ENCODE measurements at places on chromosomes 5 and 9.

DNA sequence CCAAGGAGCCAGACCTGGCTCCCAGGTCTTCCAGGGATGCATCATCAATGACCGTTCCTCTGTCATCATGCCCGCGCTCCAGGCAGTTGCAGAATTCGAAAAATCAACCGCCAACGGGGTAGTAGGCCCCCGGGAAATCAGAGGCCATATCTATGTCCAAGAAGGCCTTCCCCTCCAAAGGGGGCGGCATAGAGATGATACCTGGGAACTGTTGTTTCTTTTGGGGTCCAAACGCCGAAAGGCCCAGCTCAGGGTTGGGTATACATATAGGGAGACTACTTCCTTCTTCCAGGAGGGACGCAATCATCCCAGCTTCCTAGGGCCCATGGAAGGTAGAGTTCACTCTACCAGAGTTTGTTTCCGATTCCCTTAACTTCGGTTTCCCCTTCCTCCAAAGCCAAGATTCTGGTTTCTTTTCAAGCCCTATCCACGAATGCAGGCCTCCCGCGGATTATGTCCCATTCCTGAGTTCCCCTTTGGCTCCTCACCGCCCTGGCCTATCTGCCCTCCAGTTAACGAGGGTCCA, 754 bp downstream of the DCAF12 start:
- no peak for DNase-seq

- DNase-seq, result no peak
Measured at GRCh38 chr5:173188280-173188679, 43.9 kb downstream of the BNIP1 start.

- no peak for DNase-seq
Measured at GRCh38 chr5:74766418-74766848, 484 bp downstream of the GFM2 start.

- no peak for DNase-seq
Measured at GRCh38 chr9:129750013-129750638, 2.7 kb downstream of the PTGES start.

- DNase-seq, result no peak
Measured at GRCh38 chr9:78252616-78253015, 16.7 kb downstream of the CEP78 start.

GRCh38 chr9:116555119-116555518, 132.0 kb upstream of the TRIM32 start:
- no peak for DNase-seq

- DNase-seq, result no peak
Measured at GRCh38 chr9:13020146-13021040, 245.6 kb downstream of the LURAP1L start.

DNA sequence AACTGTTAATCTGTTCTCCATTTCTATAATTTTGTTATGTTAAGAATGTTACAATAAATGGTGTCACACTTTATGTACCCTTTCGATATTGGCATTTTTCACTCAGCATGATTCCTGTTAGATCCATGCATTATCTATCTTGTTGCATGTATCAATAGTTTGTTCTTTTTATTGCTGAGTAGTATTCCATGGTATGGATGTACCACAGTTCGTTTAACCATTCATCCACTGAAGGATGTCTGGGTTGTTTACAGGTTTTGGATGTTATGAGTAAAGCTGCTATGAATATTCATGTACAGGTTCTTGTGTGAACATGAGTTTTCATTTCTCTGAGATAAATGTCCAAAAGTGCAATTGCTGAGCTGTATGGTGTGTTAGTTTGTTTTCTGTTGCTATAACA, 26.3 kb upstream of the CCDC112 start:
- DNase-seq, result no peak

DNA sequence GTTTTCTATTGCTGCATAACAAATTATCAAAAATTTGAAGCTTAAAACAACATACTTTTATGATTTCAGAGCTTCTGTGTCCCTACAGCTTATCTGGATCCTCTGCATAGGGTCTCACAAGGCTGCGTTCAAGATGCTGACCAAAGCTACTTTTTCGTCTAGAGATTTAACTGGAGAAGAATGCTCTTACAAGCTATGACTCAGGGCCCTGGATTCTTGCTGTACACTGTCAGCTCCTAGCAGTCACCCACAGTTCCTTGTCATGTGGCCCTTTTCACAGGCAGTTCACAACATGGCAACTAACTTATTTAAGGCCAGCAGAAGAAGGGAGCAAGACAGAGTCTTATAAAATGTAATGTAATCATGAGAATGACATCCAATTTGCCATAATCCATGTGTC, 70.8 kb upstream of the FAM174A start:
- no peak for DNase-seq

DNA sequence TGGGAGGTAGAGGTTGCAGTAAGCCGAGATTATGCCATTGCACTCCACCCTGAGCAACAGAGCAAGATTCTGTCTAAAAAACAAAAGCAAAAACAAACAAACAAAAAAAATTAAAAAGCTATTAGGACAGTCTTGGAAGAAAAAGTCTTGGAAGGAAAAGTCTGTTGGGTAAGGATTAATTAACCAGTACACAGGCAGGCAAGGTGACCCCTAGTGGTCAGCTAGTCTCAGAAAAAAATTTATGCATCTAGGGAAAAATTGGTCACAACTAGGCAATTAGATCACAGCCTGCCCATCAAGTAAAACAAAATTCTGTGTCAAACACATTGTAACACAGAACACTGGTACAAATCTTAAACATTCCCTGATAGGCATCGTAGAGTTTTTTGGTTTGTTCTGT, 6.7 kb upstream of the ANKRD18B start:
- DNase-seq, result no peak

- DNase-seq, result no peak
Measured at GRCh38 chr5:948472-949274, 56.0 kb downstream of the TRIP13 start.

GRCh38 chr5:102901424-102902134, 146.5 kb downstream of the PAM start:
- no peak for DNase-seq

GRCh38 chr9:15741015-15741414, 188.2 kb downstream of the CCDC171 start:
- no peak for DNase-seq

- DNase-seq, result no peak
Measured at GRCh38 chr5:175588709-175589429, 69.0 kb upstream of the HRH2 start.

GRCh38 chr9:33329979-33330378, 39.7 kb downstream of the NFX1 start:
- DNase-seq, result no peak

DNA sequence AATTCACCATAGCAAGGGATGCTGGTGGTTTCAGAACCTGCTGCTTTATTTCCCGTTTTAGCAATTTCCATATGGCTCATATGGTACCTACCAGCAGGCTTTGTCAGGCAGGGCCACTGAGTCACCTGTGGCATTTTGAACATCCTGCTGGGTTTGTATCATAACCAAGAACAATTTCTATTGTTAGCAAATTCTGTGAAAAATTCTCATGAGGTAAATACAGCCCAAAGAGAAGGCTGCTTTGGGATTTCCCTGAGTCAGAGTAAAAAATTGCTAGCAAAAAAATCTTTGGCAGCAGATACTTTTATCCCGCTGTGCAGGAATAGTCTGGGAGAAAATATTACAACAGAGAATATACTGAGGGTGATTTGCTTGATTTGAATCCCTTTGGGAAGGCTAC, 52.7 kb downstream of the PRR16 start:
- DNase-seq, result no peak

GRCh38 chr5:9692576-9692975, 62.4 kb upstream of the TAS2R1 start:
- no peak for DNase-seq

DNA sequence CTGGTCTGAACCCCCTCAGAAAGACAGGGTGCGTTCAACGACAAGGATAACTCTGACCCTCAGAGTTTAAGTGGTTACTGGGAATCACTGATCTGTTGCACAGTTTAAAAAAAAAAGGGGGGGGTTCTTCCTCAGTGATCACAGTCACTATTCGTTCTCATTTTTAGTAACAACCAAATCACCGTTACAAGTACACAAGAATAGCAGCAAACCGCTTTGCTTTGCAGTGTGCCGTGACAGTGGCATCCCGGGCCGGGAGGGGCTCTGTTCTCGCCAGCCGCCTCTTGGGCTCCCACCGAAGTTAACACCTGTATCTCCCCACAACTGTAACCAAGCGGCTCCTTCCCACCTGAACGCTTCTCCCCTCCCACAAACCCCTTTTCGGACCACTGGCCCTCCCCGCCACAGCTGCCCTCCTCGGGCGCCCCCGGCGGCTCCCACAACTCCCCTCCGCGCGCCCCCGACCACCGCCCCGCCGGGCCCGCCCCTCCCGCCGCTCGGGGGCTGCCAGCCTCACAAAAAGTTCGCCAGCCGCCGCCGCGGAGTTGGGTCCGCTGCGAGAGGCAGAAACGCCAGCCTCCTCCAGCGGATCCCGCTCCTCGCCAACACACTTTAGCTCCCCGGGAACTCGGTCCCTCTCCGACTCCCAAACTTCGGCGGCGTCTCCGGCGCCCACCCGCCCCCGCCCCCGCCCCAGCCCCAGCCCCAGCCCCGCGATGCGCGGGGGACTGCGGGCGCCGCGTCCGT, 1.2 kb downstream of the SSBP2 start:
- peak; percentile 3 for DNase-seq

- no peak for DNase-seq
Measured at GRCh38 chr5:76271836-76272235, 131.2 kb upstream of the IQGAP2 start.

GRCh38 chr5:160237571-160238093, 8.3 kb downstream of the FABP6 start:
- no peak for DNase-seq

GRCh38 chr5:31537851-31538250, 5.8 kb downstream of the C5orf22 start:
- no peak for DNase-seq

GRCh38 chr9:94996641-94997040, 270.1 kb downstream of the AOPEP start:
- DNase-seq, result no peak

DNA sequence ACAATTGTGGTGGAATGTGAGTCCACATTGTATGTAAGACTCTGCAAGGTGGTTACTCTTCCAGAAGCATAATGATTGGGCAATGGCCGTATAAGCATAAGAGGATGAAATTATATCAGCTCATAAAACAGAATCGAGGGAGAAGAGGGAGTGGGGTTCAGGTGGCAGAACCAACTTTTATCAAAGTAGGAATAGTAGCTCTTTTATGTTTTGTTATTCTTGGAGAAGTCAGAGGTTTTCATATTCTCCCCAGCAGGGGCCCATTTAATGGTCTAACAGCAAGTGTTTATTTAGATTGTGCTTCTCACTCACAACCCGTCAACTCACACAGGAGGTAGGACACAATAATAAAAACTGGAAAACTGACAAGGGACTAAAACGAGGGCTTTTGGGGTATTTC, 291.3 kb upstream of the CD180 start:
- DNase-seq, result no peak

GRCh38 chr5:59126708-59127573, 544.1 kb downstream of the RAB3C start:
- DNase-seq, result no peak

DNA sequence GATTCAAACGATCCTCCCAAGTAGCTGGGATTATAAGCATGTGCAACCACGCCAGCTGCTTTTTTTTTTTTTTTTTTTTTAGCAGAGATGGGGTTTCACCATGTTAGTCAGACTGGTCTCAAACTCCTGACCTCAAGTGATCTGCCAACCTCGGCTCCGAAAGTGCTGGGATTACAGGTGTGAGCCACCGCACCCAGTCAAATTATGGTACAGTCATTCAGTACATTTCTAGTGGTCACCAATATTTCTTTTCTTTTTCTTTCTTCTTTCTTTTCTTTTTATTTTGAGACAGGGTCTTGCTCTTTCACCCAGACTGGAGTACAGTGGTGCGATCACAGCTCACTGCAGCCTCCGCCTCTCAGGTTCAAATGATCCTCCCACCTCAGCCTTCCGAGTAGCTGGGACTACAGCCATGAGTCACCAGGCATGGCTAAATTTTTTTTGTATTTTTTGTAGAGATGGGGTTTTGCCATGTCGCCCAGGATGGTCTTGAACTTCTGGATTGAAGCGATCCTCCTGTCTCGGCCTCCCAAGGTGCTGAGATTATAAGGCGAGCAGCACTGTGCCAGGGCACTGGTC, 25.4 kb upstream of the DCP2 start:
- DNase-seq, result no peak

- DNase-seq, result no peak
Measured at GRCh38 chr9:97706246-97706645, 9.1 kb upstream of the XPA start.

- DNase-seq, result no peak
Measured at GRCh38 chr9:75130621-75131230, 42.4 kb downstream of the OSTF1 start.

DNA sequence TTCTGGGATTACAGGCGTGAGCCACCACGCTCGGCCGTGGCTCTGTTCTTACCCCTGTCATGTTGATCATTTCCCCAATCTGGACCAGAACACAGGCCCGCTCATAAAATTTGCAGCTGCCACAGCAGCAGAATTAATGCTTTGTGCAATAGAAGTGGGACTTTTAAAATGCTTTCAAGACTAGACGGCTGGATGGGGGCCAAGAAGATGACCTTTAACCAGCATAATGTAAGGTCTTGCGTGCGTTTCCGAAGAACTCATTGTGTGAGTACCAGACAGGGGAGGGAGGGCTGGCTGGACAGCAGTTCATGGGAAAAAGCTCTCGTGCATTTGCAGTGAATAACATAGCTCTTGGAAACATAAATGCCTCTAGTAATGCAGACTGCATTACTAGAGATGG, 3.5 kb upstream of the WDR38 start:
- no peak for DNase-seq

GRCh38 chr5:167229751-167230150, 1061.7 kb upstream of the WWC1 start:
- no peak for DNase-seq

DNA sequence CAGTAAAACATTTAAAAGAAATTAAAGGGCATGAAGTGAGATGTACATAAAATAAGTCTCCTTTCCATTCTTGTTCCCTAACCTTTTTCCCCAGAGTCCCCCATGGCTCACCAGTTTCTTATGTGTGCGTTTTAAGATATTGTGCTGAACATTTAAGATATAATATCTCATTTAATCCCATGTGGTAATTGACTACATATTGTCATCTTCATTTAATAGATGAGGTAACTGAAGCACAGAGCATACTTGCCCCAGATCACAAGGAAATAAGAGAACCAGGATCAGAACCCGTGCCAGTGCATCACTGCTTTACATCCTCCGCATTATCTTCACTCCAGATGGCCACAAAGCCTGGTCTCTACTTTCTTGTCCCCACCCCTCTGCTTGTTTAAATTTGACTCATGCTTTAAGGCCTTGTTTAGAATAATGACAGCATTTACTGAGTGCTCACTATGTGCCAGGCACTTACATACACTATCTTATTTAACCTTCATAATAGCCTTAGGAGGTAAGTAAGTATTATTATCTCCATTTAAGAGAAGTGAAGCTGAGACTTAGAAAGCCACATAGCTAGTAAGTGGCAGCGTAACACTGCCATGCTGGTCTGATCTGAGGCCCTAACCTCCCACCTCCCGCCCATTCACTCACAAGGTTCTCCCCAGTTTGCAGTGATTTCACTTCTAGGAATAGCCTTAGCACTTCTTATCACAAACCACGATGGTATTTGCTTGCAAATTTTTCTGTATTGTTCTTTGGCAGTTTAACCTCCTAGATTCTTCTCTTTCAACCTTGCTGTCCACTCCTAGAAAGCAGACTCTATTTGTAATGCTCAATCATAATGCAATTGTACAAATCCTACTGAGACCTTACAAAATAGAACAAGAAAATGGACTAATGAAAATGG, 78.4 kb upstream of the IL6ST start:
- DNase-seq, result no peak
